ENCODE measurements at places on chromosomes 1 and 21.

DNA sequence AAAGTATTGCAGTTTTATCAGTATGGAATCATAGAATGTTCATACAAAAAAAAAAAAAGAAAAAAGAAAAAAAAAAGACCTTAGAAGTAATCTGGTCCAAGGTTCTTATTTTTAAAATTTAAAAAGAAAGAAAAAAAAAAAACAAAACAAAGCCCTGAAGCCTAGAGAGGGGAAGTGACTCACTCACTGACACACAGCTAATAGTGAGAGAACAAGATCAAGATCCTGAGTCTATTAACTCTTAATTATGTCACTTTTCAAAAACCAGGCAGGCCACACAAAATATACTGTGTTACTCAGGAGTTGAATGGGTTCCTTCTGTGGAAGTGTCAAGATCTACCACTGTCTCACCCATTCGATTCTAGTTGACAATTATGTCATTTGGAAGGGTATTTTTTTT, 433.9 kb upstream of the DAB1 start:
- DNase-seq, result peak; percentile 77

DNA sequence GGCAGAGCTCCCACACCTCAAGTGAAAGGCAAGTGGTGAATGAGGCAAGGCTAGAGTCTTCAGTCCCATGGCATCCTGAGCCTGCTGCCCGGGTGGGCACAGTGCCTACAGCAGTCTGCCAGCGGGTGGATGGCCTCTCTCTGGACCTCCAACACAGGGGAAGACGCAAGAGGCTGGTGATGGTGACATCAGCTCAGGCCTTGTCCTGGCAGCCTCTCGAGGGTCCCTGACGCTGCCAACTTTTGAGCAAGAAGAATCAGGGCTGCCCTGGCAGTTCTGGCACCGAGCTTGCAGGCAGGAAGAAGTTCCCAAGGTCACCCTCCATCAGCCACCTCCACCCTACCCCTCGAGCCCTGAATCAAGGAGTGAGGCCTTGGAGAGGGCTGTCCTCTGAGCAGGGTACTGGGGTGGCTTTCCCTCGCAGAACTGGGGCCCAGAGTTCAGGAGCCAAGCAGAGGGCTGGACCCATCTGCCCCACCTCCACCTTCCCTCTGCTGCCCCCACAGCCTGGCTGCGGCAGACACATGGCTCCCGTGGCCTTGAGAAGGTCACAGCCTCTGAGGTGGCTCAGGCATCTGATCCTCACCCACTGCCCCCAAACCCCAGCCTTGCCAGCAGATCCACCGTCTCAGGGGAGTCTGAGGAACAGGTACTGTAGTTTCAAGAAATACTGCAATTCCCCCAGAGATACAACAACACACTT, 5.8 kb downstream of the RAP1GAP start:
- no peak for DNase-seq

- no peak for DNase-seq
Measured at GRCh38 chr1:167676205-167676915, 45.4 kb upstream of the MPZL1 start.

DNA sequence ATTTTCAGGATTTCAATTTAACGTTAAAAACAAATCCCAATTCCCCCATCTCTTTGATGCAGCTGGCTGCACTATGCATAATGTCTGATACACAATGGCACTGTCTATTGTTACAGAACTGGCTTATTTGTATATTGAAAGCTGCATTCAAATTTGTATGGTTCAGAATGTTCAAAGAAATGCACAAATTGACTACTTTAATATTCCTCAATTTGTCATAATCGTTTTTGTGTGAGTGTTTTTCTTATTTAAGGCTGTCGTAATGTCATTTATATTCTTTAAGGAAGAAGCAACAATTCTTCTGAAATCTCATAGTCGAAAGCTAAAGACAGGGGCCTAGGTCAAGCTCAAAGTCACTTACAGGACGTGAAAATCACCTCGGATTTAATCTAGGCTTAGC, 341.4 kb upstream of the ZRANB2 start:
- no peak for DNase-seq

DNA sequence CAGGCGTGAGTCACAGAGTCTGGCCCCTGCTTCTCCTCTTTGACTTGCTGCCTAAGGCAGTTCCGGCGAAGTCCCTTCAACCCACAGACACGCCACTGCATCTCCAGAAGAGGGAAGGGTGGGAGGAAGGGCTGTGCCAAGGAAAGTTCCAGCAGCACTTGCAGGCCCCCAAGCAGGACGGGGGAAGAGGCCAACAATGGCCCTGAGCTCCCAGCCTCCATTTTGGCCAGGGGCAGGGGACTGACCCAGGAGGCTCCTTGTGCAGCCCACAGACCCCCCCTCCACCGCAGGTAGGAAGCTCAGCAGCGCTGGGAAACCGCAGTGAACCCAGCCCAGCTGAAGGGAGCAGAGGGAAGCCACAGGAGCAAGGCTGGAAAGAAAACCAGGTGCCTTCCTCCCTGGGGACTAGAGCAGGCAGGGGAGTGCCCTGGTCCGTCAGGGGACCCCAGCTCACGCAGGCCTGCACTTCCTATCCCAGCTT, 35.4 kb downstream of the ACOT7 start:
- DNase-seq, result peak; percentile 75

- peak; percentile 79 for DNase-seq
Measured at GRCh38 chr1:47725992-47726855, 271.0 kb downstream of the TRABD2B start.

DNA sequence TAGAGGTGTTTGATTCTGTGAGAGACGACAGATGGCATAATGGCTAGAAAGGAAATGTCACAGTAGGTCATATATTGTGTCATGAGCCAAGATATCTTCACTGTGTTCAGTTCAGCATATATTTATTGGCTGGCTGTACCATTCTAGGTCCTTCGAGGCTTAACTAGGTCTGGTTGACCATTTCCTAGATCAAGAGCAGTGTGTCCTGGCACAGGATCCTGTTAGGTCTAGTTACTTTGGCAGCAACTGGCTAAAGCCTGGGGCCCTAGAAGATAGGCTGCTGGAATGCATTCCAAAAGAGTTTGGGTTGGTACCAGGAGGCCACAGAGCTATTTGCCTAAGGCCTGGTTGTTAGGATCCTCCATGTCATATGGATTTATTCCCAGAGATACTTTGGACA, 20.9 kb downstream of the ZBTB40 start:
- no peak for DNase-seq

Measured in epithelial cell of esophagus (primary cell).